T-cell (primary cell): ENCODE measurements at places on chromosomes 6 and 20. TPM values are rescaled to one million over a fixed set of nuclear protein-coding genes. Genes with fewer than 3 reads are reported as not detected.
A peak's percentile ranks its signal among the peaks of the same experiment; 100 is the strongest.

SLC32A1 gene
- total RNA-seq: not detected

GRCh38 chr6:81735756-81736380 lies 16.6 kb downstream of the TENT5A start:
- no peak for DNase-seq

- peak; percentile 53 for DNase-seq
Measured at GRCh38 chr6:111872401-111873177, 663 bp downstream of the FYN start.

DNA sequence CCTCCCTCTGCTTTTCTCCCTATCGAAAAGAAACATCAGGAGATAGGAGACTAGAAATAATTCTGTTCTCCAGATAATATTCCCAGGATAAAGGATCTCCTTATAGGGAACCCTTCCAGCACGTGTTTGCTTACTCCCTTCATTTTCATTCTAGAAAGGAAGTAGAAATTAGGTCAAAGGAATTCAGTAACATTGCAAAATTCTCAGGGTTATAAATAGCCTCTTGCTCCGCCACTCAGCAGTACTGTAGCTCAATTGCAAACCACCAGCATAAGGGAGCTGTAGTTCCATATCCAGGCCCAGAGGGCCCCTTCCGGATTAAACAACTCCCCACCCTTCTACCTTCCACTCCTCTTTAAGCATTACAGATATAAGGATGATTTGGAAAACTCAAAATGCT lies 6.2 kb downstream of the ELMO2 start:
- DNase-seq: no peak

PRSS16 gene
- total RNA-seq: 2.1 TPM

IER3 gene
- total RNA-seq: 11.9 TPM

GRCh38 chr6:3509336-3509735 lies 52.5 kb upstream of the SLC22A23 start:
- DNase-seq: no peak

AIF1 gene
- total RNA-seq: 54.3 TPM

NRN1 gene
- total RNA-seq: not detected

DNA sequence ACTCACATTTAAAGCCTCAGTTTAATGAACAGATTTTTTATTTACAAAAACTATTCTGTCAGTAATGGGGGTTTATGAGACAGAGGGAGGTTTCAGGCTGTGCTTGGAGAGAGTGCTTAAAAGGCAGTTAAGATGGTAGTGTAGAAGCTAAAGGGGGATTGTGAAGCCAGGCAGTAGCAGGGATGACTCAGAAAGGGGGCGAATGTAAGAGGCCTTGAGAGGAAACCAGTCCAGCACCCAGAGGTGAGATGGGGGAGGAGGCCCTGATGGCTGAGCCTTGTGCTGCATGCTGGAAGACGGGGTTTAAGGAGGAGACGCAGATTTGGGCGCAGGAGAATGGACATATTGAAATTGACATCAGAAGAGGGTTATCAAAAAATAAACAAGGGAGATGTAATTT lies 6.6 kb upstream of the SERPINB9 start:
- DNase-seq: no peak

- DNase-seq: no peak
Measured at GRCh38 chr20:33840759-33841435, 29.7 kb downstream of the CHMP4B start.

C6orf163 gene
- total RNA-seq: 4.3 TPM

KCNK15 gene
- not detected for total RNA-seq

DNA sequence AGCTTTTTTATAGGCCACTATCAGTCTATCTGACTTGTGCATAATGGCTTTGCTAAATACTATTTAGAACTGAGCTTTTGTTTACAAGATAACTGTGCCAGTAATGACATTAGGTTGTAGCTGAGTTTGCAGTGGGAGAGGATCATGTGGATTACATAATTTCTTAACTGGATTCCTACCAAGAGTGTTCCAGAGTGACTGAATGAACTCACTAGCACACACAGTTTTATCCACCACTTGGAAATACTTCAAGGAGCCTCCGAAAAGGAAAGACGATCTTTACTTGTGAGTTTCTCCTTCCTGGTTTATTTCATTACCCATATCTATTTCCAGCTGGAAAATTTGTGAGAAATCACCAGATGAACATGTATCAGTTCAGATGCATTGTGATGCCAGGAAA lies 10.9 kb upstream of the SYNE1 start:
- DNase-seq: no peak

EBF4 gene
- 6.8 TPM for total RNA-seq

FAM162B gene
- total RNA-seq: not detected

GRCh38 chr6:11152581-11152980 lies 41.1 kb upstream of the ERVFRD-1 start:
- DNase-seq: no peak

- DNase-seq: peak; percentile 18
Measured at GRCh38 chr6:100001915-100002388, 7.9 kb upstream of the MCHR2 start.

DNA sequence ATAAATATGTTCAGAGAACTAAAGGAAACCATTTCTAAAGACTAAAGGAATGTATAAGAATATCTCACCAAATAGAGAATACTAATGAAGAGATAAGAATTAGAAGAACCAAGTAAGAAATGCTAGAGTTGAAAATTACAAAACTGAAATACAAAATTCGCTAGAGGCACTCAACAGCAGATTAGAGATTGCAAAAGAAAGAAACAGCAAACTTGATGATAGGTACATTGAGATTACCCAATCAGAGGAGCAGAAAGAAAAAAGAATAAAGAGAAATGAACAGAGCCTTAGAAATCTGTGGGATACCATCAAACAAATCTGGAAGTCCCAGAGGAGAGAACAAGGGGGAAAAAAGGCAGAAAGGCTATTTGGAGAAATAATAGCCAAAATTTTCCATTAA lies 6.3 kb upstream of the PDCD2 start:
- no peak for DNase-seq

HTR1E gene
- total RNA-seq: not detected

DNA sequence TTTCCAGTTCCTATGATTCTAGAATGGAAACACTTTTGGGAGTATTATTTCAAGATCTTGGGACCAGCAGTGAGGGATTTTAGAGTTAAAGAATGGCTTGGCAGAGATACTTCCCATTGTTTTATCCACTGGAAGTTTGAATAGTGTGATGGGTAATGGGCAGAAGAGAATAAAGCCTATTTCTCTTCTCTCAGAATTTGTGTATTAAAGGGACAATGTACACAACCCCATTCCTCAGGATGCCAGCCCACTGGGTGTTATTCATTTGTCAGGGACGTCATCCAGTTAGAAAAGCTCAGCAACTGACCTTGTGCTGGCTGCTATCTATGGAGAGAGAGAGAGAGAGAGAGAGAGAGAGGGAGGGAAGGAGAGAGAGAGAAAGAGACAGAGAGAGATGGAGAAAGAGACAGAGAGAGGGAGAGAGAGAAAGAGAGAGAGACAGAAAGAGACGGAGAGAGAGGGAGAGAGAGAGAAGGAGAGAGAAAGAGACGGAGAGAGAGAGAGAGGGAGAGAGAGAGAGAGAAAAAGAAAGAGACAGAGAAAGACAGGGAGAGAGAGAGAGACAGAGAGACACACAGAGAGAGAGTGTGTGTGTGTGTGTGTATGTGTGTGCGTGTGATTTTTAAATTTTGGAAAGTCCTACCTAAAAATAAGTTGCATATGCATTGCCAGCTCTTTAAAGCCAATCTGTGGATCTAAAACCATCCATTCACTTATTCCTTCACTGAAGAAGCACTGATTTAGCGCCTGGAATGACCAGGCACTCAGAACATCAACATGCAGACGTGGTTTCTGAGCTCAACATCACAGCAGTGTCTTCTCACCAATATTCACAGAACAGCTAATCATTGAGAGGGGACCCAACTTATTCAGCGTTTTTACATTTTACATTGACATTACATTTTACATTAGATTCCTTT lies 388.8 kb downstream of the THBS2 start:
- no peak for DNase-seq

DNA sequence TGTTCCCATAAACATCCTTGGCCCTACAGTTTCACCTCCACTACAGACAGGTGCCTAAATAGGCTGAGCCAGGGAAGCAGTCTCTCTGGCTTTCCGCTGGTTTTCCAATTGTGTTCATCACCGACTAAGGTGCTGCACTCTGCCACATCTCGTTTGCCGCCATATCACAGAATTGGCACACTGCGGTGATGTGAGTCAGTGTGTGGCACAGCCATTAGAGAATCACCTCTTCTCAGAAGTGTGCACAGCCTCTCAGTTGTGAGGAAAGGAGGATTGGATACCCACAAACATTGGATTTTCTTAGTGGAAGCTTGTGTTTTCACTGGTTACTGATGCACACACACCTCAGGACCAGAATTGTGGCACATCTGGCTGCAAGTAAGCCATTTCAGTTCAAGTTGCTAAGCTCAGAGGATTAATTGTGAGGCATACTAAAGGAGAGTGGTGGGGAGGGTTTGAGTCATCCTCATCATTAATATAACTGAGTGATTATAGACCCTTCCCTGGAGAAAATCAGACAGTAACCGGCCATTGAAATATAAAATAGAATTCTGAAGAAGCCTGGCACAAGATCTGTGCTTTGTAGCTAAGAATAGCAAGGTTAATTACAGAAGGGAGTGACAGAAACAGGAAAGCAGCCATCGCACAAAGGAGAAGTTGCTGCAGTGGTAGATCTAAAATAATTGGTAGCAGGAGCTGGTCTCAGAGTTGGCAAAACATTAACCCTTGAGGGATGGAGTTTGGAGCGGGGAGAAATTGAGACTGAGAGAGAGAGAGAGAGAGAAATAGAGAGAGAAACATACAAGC lies 506.9 kb downstream of the LMBRD1 start:
- DNase-seq: no peak

HAO1 gene
- not detected for total RNA-seq

SCUBE3 gene
- total RNA-seq: 0.03 TPM

DNA sequence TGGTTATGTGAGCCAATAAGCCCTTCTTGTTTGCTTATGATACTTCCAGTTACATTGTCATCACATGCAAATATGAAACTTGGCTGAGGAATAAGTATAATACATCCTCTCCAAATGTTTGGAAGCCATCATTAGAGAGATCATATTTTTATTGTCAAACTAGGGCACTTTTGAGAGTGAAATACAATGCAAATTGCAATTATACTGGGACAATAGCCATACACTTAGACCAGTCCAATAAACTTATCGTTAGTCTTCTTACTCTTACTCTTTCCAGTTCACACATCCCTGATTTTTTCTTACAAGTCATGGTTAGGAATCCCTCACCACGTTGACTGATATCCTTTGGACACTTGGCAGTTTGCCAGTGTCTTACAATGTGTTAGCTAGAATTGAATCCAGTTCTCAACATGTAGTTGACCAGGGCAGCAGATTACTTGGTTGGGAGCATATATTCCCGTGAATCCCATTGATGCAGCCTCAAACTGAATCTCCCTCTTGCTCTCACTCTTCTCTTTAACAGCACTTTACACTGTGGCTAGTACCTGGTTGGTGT lies 519.7 kb upstream of the ID4 start:
- DNase-seq: no peak

CALHM4 gene
- total RNA-seq: not detected

- DNase-seq: no peak
Measured at GRCh38 chr6:92687278-92687677, 732.1 kb downstream of the EPHA7 start.

CGA gene
- not detected for total RNA-seq

ZBTB46 gene
- total RNA-seq: 0.30 TPM

- no peak for DNase-seq
Measured at GRCh38 chr6:79608334-79609224, 22.6 kb upstream of the SH3BGRL2 start.

- no peak for DNase-seq
Measured at GRCh38 chr6:157981132-157981394, 600 bp upstream of the SYNJ2 start.

- DNase-seq: no peak
Measured at GRCh38 chr6:21144928-21145327, 448.6 kb upstream of the SOX4 start.

LY6G6F gene
- not detected for total RNA-seq

- DNase-seq: no peak
Measured at GRCh38 chr20:63080411-63080810, 73.6 kb upstream of the BHLHE23 start.

NNAT gene
- total RNA-seq: 0.20 TPM

GRCh38 chr6:15489261-15489962 lies 173.4 kb downstream of the DTNBP1 start:
- no peak for DNase-seq

DNA sequence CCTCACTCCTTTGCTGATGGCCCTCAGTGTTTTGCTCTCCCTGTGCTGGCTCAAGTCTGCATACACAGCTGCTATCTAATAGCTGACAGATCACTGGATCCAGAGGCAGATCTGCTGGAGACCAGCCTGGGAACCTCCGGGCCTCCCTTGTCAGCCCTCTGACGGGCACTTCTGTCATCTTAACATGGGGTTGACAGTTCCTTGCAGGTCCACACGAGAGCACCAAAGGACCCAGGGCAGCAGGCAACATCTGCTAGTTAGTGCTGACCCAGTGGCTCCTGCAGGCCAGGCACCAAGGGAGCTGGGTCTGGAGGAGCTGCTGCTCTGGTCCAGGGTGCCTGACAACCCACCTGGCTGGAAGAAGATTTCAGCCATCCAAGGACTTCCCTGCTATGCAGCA lies 208.1 kb downstream of the UST start:
- DNase-seq: no peak

- DNase-seq: peak; percentile 68
Measured at GRCh38 chr20:13221673-13222318, 722 bp downstream of the ISM1 start.

PMEPA1 gene
- total RNA-seq: 27.8 TPM

DNA sequence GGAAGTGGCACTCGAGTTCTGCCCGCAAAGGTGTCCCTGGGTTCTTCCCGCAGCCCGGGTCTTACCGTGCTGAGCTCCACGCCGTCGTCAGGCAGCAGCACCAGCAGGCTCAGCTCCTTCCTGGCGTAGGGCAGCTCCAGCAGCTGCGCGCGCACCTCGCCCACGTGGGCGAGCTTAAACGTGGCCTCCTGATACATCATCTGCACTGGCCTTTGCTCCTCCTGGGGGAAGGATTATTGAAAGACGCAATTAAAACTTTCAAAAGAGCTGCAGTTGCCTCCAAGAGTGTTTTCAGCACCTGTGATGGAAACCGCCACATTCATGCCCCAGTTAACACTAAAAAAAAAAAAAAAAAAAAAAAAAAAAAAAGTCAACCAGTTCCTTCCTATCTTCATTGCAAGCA lies 11.3 kb downstream of the SERPINB9 start:
- DNase-seq: peak; percentile 90
